ENCODE measurements at places on chromosomes 5 and 9.

- no peak for DNase-seq
Measured at GRCh38 chr5:138874241-138874640, 894 bp downstream of the LRRTM2 start.

- DNase-seq: no peak
Measured at GRCh38 chr5:34833976-34834793, 4.8 kb upstream of the TTC23L start.

DNA sequence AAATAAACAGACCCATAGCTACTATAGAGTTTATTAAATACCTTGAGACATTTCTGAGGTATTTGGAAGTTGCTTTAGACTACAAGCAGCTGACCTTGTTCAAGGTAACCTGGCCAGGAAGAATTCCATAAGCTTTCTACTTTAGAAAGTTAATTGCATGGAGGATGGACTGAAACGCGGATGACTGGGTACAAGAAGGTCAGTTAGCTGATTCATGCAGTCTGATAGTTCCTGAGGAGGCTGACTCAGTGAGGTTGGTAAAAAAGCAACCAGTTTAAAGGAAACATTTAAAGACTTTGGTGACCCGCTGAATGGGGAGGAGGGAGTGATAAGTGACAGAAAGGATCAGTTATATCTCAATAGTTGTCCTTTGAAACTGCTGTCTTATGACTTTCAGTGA is 670.1 kb upstream of the CDH9 start:
- DNase-seq: no peak

DNA sequence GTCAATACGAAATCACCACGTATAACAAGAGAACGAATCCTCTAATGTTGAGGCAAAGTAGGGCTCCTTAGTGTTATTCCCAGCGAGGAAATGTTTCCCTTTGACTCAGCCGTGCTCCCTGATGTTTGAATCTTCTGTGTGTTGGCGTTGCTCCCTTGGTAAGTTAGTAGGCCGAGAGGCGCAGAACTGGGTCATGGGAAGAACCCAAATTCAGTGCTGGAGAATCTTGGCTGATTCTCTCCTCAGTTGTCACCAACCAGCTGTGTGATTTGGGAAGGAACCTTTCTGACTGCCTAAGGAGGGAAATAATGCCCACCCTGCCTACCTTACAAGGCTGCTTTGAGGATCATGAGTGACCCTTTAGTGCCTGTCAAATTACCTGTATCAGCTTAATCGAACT is 22.5 kb downstream of the PRKACG start:
- no peak for DNase-seq

DNA sequence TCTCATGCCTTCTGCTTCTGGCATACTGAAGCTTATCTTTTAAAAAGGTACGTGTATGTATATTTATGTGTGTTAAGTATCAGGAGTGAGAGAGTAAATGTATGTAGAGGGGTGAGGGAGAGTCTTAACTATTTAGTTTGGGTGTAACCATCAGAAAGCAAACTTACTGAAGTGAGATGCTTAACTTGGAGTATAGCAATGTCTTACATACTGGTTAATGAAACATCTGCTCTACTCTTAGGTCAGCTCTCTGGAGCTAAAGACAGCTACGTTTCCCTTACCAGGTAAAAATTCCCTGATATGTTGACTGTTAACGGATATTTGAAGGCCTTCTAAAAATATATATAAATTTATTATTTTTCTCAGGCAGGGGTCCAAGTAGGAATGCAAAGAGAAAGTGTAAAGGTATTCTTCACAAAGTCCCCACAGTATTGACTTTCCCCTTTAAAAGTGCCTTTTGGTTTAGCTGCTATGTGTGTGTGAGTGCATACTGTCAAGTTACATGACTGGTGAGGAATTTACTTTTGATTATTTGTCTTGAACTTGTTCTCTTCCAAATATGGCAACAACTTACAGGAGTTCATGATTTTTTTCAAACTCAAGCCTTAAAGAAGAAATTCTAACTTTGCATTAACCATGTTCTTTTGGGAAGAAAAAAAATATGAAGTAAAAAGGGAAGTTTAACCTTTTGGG is 12.3 kb upstream of the C5orf24 start:
- no peak for DNase-seq

DNA sequence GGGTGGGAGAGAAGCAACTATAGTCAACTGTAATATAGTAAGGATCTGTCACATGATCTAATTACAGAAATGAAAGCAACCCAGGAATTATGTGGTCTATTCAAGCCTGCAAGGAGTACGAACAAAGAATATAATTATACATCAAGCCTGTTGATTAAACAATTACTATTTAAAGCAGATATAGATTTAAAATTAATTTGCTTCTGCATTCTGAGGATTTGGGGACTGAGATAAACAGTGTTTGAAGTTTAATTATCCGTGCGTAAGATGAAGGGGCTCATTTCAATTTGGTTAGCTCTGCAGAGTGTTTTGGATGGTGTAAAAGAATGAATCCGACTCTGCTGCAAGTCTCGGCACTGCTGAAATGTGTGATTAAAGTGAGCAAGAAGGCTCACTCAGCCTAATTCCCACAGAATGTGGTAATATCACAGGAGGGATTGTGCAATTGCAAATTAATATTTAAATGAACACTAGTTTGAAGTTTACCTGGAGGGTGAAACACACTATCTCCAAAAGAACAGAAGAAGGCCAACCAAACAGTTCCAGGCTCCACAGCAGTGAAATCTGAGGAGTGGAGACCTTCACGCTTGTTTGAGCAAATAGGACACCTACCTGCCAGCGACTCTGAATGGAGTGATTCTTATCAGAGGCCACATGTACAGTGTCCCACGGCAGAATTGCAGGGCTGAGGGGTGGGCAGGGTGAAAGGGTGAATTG is 420.6 kb upstream of the SLC30A5 start:
- DNase-seq: no peak

DNA sequence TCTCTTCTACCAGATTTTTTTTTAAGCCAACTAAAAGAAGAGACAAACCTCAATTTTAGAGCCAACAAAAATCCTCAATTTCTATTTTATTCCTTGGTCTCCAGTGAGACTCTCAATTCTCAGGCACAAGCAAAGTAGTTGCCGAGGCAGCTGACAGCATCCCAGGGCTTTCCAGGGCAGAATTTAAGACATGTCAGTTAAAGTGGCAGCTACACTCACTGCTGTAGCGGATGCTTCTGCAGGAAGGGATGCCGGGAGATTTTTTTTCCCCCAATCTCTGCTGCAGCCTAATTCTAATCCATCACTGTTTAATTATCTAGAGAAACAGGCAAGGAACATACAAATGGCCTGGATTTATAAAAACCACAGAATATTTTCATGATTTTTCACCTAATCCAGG is 57.0 kb downstream of the TTC39B start:
- DNase-seq: no peak

- no peak for DNase-seq
Measured at GRCh38 chr9:79471580-79472543, 99.9 kb upstream of the TLE4 start.

DNA sequence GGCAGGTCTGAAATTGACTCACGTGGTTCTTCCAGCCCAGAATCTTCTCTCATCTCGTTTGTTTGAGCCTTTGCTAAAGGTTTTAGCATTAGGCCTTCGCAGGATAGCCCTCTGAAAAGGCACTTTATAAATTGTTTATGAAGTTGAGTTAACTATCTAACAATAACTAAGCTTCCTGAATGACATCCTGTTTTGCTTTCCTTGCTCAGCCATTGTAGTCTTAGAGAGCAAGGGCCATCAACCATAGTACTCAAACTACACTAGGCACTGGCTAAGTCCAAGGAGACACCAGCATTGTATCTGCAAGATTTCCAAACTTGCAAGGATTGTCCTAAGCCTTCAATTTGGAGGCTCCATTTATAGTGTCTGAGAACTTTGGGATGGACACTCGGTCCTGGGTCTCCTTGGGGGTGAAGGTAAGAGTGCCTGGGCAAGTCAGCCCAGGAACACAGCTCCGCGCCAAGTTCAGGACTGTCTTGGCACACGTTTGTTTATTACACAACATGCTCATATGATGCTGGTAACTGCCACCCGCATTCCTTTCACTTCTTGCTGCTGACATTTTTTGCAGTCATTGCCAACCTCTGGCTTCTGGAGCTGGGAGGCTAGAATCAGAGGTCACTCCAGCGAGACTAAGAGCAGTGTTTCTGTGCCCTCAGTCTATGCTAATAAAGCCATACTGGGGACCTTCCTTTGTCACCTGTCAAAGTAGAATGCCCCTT is 151.1 kb downstream of the ESM1 start:
- DNase-seq: no peak

GRCh38 chr9:133429641-133430161 is 7.5 kb downstream of the ADAMTS13 start:
- DNase-seq: no peak

DNA sequence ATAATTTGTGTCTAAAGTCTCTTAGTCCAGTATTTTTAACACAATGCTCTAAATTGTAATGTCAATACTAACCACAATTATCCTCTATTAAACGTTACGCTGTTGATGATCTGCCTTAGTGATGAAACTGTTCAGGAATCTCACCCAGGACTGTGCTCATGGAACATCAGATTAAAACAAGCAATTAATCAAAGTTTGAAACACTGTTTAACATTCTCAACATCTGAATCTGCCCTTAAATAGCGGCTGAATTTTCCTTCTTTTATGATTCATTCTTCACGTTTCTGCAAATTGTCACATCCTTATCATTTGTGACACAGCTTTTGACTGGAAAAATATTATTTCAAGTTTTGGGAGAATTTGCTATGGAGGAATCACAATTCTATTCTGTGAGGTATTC is 113.8 kb downstream of the MARCHF11 start:
- no peak for DNase-seq

DNA sequence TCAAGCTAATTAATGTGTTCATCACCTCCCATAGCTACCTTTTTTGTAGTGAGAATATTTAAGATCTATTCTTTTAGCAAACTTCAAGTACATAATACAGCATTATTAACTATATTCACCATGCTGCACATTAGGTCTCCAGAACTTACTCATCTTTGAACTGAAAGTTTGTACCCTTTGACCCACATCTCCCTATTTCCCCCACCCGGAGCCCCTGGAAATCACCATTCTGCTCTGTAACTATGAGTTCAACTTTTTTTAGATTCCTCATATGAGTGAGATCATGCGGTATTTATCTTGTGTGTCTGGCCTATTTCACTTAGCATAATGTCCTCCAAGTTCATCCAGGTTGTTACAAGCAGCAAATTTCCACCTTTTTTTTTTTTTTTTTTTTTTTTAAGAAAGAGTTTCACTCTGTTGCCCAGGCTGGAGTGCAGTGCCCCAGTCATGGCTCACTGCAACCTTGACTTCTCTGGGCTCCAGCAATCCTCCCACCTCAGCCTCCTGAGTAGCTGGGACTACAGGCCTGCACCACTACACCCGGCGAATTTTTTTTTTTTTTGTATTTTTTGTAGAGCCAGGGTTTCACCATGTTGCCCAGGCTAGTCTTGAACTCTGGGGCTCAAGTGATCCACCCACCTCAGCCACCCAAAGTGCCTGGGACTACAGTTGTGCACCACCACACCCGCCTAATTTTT is 100.4 kb upstream of the SAP30L start:
- no peak for DNase-seq

DNA sequence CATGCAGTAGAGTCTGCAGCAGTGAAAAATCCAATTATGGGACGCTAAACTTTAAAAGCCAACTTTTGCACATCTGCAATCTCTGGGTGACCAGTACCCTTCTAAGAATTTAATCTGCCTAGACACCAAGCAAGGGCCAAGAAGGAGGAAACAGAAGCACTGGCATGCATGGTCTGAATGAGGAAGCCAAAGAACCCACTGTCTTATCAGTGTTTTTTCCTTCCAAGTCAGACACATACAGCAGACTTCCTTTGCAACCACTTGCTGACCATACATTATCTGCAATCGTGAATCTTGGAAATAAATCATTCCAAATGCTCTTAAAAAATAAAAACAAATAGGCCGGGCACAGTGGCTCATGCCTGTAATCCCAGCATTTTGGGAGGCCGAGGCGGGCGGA is 65.9 kb downstream of the DEPDC1B start:
- DNase-seq: no peak

GRCh38 chr9:69178583-69179011 is 4.5 kb downstream of the TJP2 start:
- DNase-seq: no peak

- DNase-seq: no peak
Measured at GRCh38 chr5:34891981-34892380, 23.3 kb downstream of the RAD1 start.

- DNase-seq: no peak
Measured at GRCh38 chr5:98110282-98110691, 663.2 kb upstream of the RGMB start.

DNA sequence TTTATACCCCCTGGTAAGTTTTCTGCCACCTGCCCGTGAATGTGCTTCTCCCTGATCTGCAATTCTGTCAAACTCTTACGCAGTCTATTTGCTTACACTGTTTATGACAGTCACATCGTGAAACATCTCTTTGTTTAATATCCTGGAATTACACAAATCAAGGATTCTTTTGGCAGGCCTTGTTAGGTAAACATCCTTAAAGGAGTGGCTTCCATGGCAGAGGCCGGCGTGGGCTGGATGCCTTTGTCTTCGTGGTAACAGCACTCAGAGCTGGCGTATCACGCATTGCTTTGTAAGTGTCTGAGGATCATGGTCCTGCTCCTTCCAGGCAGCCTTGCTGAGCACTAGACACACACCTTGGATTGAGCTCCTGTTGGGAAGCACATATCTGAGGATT is 145.7 kb downstream of the IRX1 start:
- DNase-seq: no peak

DNA sequence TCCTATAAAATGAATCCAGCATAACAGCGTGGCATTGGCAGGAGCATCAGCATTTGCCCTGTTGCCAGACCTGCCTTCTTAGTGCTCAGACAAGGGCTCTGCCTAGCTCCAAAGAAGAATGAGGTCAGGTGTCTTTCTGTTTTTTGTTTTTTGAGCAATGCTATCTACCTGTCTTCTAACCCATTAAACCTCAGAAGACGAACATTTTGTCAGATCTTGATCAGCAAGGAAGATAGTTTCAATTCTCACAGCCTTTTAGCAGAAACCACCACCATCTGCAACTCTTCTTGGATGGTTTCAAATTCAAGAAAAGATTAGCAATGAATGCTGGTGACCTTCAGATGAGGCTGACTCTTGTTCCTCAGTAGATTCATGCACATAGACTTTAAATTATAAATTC is 103.5 kb upstream of the IQGAP2 start:
- no peak for DNase-seq

All from NCI-H446 (cell line).